ENCODE measurements at places on chromosomes 11 and 22.

- DNase-seq = no peak
Measured at GRCh38 chr11:112605093-112605666, 344.5 kb upstream of the PLET1 start.

GRCh38 chr11:78991681-78992080 lies 417.0 kb upstream of the NARS2 start:
- DNase-seq = no peak

GRCh38 chr11:75535071-75535470 lies 9.3 kb upstream of the GDPD5 start:
- no peak for DNase-seq

- no peak for DNase-seq
Measured at GRCh38 chr11:120622189-120622875, 110.8 kb downstream of the GRIK4 start.

DNA sequence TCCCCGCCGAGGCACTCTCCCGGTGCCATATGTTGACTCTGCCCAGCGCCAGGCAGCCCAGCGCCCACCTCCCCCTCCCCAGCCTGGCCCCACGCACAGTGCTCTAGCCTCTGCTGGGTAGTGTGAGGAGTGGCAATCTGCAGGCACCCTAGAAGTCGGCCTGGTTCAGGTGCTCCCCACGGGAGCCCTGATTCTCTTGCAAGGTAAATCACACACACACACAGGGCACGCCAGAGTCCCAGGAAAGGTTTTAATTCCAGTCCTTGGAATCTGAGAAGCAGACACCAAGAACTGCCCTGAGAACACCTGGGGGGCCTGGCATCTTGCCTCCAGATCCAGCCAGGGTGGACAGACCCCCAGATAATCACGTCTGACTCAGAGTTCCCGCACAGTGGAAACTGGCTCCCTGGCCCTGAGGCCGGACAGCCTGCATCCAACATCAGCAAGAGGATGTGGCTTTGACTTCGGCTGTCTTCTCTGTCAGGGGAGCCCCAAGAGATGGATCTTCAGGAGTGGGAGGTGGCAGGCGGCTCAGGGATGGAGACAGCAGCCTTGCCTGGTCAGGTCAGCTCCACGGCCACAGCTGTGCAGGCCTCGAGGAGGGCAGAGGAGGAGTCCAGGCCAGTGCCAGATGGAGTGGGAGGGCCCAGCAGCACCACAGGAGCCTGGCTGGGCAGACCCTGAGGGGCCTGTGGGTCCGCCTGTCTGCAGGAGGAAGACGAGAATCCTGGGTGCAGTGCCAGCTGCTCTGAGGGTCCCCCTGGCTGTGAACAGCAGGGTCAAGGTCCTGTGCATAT lies 1.1 kb upstream of the RIN1 start:
- no peak for DNase-seq

All from effector memory CD8-positive, alpha-beta T cell (primary cell).